ENCODE measurements at places on chromosomes 13 and 19.

DNA sequence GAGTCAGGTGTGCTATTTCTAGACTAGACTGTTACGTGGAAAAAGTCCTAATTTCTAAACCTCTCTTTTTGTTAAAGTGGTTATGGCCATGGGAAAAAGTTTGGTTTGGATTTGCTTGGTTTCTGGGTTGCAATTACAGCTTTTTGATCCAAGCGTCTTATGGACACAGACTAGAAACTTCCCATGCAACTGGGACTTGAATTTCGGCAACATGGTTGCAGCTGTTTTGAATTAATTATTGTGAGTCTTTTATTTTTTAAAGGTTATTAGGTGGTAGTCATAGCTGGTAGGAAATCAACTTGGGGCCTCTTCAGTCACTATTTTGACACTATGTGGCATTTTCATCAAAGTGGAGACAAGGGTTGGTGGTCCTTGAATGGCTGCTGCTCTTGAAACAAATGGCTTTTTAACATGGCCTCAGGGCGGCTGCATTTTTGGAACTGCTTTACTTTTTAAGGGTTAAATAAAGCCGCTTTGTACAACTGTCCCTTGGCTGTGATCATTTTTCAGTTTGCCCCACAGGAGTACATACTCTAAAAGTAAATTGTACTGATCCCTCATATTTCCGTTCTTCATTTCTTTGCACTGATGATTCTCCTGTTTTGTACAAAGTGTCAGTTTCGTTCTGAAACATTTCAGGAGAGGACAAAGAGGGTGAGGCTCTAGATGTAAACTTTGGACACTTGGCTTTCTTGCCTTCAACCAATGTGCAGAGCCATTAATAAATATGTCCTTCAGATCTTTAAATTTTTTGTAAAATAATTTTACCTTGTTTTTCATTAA lies 15.9 kb downstream of the HNRNPM start:
- no peak for DNase-seq

- no peak for DNase-seq
These were observed 155.6 kb upstream of the IRS2 start for GRCh38 chr13:109941951-109942350.

- DNase-seq, result no peak
These were observed 102.4 kb downstream of the KCTD12 start for GRCh38 chr13:76783798-76784197.

- no peak for DNase-seq
These were observed 39.1 kb downstream of the PEPD start for GRCh38 chr19:33482476-33482875.

GRCh38 chr13:35923347-35923746 lies 207.8 kb downstream of the DCLK1 start:
- no peak for DNase-seq

GRCh38 chr19:42116308-42117075 lies 15.8 kb downstream of the POU2F2 start:
- DNase-seq, result no peak

GRCh38 chr19:48844472-48844871 lies 8.2 kb upstream of the HSD17B14 start:
- no peak for DNase-seq

GRCh38 chr13:60690604-60691003 lies 293.6 kb downstream of the TDRD3 start:
- DNase-seq, result no peak

- no peak for DNase-seq
These were observed 71.8 kb downstream of the CAB39L start for GRCh38 chr13:49371943-49372613.

- no peak for DNase-seq
These were observed 32.8 kb upstream of the GPI start for GRCh38 chr19:34332027-34332760.

DNA sequence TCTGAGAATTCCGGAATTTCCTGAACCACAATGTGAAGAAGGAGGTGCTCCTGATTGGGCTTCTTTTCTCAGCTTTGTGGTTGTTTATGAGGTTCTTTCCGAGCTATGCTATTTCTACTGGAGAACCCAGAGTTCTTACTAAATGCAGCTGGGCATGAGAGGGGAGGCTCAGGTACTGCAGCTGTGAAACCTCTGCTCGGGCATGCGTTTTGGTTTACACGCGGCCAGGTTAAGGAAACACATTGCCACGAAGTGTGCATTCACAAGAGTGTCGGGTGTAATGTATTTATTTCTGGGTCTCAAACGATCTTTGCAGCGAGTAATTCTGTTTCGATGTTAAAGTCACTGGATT lies 661 bp upstream of the MIR17HG start:
- peak; percentile 36 for DNase-seq

- DNase-seq, result no peak
These were observed 24.9 kb downstream of the SMIM24 start for GRCh38 chr19:3455393-3455955.

- DNase-seq, result no peak
These were observed 15.8 kb downstream of the FREM2 start for GRCh38 chr13:38702669-38703068.

GRCh38 chr13:113839536-113840204 lies 24.2 kb downstream of the GAS6 start:
- DNase-seq, result no peak

DNA sequence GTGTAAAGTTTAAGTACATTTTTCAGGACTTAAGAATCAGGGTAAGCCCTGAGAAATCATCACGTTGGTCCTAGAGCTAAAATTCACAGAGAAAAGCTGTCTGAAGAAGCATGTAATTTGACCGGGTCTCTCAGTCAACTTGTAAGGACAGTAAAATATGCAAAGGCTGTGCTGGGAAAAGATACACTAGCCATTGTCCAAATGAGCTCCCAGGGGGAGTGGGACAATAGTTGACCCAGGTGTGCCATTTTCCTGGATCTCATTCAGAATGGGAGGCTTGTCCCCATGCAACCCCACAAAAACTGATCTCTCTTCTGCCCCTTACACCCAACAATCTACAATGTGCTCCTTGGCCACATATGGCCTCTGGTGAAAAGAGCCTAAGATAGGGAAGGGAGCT lies 437.9 kb downstream of the KLF12 start:
- DNase-seq, result no peak

DNA sequence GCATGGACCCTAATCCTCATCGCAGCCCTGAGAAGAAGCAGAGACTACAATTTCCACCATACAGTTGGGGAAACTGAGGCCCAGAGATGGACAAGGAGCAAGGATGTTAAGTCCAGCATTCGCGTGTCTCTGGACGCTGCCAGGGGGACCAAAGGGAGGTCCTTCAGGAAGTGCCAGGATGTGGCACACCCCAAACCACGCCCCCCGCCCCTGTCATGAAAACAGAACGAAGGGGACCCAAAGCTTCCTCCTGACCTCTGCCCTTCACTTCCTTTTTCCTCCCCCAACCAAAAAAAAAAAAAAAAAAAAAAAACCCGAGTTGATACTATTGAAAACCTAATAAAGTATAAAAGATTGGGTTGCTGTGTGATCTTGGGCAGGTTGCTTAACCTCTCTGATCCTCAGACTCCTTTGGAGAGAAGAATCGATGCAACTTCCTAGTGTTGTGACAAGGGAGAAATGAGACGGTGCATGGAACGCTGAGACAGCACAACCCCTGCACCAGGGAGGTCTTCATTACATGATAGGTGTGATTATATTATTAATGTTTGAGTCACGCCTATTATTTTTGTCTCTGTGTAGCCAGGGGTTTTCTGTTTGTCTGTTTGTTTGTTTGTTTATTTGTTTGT lies 2.7 kb upstream of the ZBTB7A start:
- DNase-seq, result peak; percentile 14

- peak; percentile 73 for DNase-seq
These were observed 13.1 kb downstream of the GRAMD1A start for GRCh38 chr19:35013041-35013819.

GRCh38 chr19:37698216-37698615 lies 21.3 kb downstream of the ZNF607 start:
- DNase-seq, result no peak

DNA sequence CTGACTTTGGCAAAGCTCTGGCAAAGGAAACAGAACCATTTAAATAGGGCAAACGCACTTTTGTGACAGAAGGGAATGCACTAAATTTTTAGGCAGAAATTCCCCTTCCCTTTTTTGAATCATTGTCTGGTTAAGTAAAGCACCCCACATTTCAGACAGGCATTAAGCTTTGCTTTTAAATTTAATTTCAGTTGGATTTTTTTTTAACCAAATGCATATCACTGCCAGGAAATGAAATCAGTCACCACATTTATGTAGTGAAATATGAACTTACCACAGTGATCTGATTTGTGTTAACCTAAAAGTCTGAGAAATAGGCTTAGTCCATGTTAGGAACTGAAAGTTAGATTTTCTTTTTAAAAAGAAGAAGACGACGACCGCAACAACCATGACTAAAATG lies 10.8 kb downstream of the GPR183 start:
- peak; percentile 52 for DNase-seq

GRCh38 chr19:41876847-41877832 lies at the start of gene CD79A:
Gene CD79A, plus strand, starts transcription at chr19:41877279. Its CDS starts 26 bp downstream, at chr19:41877305.
- DNase-seq, result peak; percentile 20

GRCh38 chr13:67033170-67033569 lies 197.0 kb downstream of the PCDH9 start:
- DNase-seq, result no peak

- no peak for DNase-seq
These were observed 5.2 kb downstream of the PLEKHJ1 start for GRCh38 chr19:2230807-2231533.

- peak; percentile 76 for DNase-seq
These were observed 20.2 kb downstream of the BBC3 start for GRCh38 chr19:47210689-47211316.

DNA sequence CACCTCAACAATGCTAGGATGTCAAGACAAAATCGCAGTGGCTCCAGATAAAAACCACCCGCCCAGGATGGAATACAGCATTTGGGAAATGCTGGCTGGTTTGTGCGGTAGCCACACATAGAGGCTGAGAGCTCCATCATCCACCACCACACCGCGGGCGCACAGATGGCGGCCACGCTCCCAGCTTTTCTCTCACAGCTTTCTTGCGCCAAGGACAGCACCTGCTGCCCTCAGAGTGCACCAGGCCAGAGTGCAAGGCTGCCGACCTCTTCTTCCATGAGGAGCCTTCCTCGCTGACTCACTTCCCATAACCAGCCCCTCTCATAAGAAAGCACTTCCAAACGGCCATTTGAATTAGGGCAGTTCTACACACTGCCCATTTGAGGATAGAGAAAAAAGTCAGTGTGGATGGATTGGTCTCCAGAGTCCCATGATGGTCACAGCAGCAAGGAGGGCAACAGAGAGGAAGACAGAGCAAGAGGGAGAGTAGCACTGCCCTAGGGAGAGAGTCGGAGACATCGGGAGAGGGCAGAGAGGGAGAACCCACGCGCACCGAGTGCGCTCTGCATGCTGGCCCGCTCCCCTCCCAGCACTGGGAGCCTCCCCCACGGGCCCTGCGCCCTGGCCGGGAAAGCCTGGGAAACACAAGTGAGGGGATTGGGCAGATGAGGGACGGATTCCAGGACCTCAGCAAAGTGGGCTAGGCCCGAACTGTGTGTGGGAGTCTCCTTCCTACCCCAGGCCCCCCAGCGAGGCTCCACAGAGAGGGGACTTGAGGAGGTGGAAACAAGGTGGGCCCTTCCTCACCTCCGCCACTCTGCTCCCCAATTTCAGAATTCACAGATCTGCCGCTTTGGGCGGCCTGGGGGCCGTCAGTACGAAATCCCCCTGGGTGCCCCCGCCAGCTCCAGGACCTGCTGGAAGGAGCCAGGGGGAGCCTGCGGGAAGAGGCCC lies 156.9 kb downstream of the USP12 start:
- DNase-seq, result no peak

DNA sequence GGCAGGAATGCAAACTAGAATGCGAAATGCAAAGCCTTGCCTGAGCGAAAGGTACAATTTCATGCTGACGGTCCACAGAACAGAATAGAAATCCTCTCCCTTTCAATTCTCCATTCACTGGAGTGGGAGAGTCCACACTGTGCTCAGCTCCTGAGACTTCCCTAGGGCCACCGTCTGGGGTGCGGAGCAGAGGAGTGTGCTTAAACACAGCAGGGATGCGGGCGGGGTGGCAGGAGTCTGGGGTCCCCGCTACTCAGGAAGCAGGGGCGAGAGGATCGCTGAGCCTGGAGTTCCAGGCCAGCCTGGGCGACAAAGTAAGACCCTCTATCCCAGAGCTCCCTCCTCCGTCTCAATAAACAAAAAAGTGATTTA lies 552 bp upstream of the ZNF816 start:
- no peak for DNase-seq

- no peak for DNase-seq
These were observed 65.2 kb downstream of the DPRX start for GRCh38 chr19:53696951-53697350.

GRCh38 chr13:112738606-112739005 lies 48.8 kb downstream of the ATP11A start:
- DNase-seq, result no peak

DNA sequence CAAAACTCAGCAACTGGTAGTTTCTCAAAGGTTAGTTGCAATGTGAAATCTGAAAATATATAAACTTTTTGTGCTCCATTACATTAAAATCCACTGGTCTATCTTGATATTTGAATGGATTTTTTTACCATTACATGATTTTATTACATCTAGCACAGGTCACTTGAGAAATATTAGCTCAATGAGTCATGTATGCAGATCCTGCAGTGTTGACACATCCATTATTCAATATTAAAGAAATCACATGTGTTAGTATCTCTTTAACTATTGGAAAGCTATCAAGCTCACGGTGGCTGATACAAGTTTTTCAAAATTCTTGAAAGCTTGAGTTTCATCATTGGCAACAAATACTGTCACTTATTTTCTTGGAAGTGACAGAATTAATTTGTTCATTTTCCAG lies 373.9 kb upstream of the TSHZ3 start:
- DNase-seq, result no peak

GRCh38 chr19:38055655-38056521 lies 148.9 kb downstream of the SIPA1L3 start:
- no peak for DNase-seq
